ENCODE measurements at places on chromosomes 3 and 15.

GRCh38 chr3:63413523-63413922 lies 135.4 kb downstream of the SYNPR start:
- no peak for DNase-seq

GRCh38 chr15:96583671-96584070 lies 253.2 kb downstream of the NR2F2 start:
- no peak for DNase-seq

- no peak for DNase-seq
Measured at GRCh38 chr3:138367911-138368310, 19.5 kb downstream of the MRAS start.

DNA sequence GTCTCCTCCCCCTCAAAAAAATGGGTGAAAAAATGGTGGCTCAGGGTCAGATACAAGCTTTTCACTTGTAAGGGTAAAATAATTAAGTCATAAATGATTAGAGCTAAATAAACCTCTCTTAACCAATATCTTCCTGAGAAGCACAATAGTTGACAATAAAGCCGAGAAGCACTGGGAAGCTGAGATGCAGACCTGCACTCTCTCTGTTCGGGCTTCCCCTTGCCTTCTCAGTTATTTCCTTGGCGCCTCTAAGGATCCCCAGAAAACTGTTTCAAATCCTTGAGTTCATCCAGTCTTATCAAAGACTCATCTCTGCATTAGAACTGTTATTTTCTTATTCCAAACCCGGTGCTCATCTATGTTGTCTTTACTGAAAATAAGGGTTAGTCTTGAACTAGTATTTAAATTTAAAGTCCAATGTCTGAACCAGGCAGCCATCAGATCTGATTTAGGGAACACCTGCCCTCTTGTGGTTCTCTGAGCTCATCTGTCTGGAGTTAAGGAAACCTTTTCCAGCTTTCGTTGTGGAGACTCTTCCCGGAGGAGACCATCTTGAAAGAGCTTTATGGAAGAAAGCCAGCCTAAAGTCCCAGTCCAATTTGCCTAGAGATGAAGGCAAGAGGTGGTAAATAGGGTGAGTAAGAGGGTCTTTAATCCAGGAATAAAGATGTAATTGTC lies 256.4 kb upstream of the MCTP2 start:
- DNase-seq, result no peak

GRCh38 chr15:38905632-38906031 lies 341.0 kb upstream of the RASGRP1 start:
- DNase-seq, result no peak

- DNase-seq, result no peak
Measured at GRCh38 chr15:55515491-55515890, 7.5 kb upstream of the DNAAF4 start.

DNA sequence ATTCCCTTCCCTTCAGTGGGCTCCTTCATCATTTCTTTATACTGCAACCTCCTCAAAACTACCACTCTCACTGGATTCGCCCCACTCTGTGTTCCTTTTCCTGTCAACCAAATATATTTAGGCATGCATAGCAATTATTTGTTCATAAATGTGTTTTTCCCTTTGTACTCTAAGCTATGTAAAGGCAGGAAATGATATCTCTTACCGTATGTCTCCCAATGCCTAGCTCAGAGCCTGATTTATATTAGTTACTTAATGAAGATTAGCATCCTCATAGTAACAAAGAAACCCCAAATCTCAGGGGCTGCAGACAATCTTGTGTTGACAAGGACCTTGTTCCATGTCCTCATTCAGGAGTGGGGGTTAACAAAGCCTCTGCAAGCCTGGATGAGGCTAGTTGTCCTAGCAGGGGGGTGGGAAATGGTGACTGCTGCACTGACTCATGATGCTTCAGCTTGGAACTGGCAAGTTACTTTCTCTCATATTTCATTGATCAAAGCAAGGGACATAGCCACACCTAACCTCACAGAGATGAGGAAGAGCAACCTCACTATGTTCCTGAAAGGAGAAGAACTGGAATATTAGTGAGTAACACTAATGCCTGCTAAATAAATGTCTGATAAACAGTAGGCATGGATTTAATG lies 15.2 kb downstream of the PHLDB2 start:
- no peak for DNase-seq

- no peak for DNase-seq
Measured at GRCh38 chr3:113614402-113614801, 82.0 kb downstream of the USF3 start.

DNA sequence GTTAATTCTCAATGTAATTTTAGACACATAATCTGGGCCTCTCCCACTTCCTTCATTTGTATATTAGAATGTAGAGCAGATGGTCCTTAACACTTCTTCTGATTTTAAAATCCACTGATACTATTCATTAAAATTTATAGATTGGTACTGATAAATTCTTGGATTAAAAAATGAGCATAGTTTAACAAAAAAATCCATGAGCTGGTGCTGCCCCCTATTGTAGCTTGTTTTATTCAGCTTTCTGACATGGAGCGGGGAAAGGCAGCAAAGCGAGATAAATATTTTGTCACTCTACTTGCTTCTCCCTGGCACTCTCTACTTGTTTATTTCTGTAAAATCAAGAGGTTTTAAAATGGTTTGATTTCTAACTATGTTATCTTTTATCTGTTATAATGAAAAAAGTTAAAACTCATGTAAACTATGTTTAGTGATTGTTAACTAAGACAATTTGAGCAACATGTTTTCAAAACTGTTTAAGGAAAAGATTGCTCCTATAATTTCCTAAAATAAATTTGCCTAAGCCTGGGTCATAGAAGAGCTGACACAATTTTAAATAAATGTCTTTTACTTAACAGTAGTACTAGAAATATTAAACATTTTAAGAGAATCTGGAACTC lies 26.5 kb upstream of the PLOD2 start:
- DNase-seq, result no peak

GRCh38 chr3:9500108-9501050 lies 53.2 kb downstream of the LHFPL4 start:
- peak; percentile 94 for DNase-seq

DNA sequence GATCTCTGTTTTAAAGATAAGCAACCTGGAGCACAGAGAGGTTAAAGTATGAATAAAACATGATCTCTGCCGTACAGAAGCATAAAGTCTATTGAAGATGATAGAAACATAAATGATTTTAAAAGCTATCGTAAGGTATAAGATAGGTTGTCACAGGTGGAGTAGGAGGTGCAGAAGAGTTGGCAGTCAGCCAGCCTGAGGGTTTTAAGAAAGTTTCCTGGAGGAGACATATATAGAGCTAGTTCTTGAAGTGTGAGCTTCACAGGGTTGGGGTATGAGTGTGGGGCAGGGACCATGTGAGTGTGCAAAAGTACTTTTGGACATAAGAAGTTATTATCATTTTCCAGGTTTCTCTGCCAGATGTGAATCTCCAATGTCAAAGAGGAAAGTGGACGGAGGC lies 3.9 kb upstream of the FGF12 start:
- DNase-seq, result no peak

DNA sequence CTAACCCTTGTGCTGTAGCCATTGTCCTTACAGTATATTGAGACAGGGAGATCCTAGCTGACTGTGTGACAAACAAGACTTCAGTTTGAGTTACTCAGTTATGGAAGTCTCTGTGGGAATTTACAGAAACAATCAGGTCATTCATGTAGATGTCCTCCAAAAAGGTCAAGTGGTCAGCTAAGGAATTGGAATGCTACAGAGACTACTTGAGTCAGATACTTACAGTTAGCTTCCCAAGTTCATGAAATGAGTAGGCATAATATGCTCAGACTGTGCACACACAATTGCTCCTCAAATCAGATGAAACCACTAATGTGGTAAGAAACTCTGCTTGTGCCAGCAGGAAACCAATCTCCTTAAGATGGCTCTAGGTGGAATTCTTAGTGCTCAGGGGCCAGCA lies 985.7 kb downstream of the NSUN3 start:
- no peak for DNase-seq

DNA sequence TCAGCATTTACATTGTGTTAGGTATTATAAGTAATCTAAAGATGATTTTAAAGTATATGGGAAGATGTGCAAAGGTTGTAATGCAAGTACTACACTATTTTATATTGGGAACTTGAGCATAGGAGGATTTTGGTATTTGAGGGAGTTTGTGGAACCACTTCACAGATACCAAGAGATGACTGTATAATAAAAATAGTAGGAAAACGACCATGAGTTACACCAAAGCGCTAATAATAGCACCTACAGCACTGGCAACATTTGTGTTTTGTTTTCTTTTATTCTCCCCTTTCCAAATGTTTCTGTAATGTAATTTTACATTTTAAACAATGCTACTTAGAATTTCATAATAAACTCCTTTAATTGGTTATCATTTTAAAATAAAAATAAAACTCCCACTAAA lies 10.5 kb downstream of the CNBP start:
- no peak for DNase-seq

- DNase-seq, result peak; percentile 66
Measured at GRCh38 chr15:45635191-45635638, 386 bp downstream of the SQOR start.

GRCh38 chr3:172635588-172635987 lies 75.3 kb downstream of the NCEH1 start:
- DNase-seq, result no peak

GRCh38 chr15:55770806-55771205 lies 27.9 kb upstream of the PRTG start:
- DNase-seq, result no peak

DNA sequence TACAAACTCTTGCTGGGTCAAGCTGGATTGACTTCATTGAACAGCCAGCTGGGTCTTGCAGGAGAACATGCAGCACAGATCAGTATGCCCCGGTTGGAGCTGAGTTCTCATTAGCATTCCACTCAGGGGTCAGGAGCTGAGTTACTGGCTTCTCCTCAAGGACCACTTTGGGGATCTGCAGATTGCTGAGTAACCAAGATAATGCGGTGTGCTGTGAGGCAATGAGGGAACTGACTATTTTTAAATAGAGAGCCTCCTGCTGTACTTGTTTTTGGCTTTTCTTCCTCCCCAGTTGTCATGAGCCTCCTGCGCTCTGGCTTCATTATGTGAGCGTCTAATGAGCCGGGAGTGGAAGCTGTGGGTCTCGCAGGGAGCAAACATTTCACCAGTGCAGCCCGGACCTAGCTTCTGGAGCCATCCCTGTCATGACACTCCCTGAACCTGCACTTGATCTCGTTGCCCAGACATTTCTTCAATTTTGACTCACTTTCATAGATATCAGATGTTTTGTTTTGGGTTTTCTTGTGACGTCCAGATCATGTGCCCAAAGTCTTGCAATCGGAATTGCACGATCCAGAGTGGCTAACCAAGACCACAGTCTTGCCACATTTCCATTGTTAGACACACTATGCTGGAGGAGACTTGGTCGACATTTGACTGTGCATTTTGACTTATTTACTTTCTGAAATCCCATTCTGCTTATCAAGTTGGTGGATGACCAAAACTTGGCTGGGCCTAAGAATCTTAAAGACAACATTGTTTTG lies 327.2 kb downstream of the LRTM1 start:
- no peak for DNase-seq

DNA sequence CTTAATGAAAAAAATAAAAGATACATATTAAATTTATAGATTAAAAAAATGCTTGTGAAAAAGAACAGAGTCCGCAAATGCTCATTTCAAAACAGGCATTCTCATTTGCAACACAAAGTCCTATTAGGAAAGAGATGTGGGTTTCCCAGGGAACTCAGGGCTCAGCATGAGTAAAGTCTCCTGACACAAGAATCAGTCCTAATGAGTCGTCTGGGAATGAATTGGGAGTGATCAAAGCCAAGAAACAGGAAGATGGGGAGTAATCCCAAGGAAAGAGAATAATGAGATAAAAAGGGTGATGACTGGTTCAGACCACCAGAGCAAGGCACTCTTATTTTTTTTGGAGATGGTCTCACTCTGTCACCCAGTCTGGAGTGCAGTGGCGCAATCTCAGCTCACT lies 443.7 kb downstream of the NR2F2 start:
- DNase-seq, result no peak

GRCh38 chr3:194745422-194746184 lies 59.9 kb downstream of the FAM43A start:
- no peak for DNase-seq

- DNase-seq, result no peak
Measured at GRCh38 chr3:173096140-173096539, 44.9 kb downstream of the SPATA16 start.

GRCh38 chr3:69273896-69274295 lies 112.0 kb downstream of the FRMD4B start:
- DNase-seq, result no peak

DNA sequence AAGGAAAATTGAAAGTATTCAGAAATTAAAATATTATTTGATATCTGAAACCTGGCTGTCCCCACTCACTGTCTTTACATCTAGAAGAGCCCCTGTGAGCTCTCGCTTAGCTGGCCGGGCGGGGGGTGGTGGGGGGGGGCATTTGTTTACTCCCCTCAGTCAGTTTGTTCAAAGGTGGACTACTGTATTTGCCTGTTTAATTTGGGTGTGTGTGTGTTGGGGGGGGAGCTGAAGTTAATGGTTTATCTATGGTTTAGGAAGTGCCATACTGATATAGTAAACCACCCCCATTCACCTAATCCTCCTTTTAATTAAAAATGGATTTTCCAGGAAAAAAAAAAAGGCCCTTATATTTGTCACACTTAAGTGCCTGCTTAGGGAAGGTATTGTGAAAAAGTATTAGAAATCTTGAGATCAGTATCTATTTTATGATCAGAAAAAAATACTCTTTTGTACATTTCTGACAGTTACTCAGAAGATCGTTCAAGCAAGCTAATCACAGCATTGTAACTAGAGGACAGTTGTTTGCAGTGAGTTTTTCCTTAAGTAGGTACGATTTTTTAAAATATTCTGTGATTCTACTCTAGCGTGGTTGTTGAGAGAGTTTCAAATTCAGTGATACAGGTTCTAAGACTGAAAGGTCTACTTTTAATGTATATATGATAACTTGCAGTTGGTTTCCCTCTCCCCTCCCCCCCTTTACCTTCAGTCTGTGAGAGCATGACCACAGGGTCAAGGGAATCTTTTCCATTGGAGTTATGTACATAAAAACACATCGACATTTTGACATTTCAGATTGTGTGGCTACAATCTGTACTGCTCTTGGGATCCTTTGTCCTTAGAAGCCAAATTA lies 8.5 kb downstream of the NR2F2 start:
- DNase-seq, result peak; percentile 43

GRCh38 chr15:48415036-48415886 lies 84.0 kb downstream of the DUT start:
- DNase-seq, result no peak

- no peak for DNase-seq
Measured at GRCh38 chr3:4038351-4038750, 239.1 kb downstream of the LRRN1 start.

DNA sequence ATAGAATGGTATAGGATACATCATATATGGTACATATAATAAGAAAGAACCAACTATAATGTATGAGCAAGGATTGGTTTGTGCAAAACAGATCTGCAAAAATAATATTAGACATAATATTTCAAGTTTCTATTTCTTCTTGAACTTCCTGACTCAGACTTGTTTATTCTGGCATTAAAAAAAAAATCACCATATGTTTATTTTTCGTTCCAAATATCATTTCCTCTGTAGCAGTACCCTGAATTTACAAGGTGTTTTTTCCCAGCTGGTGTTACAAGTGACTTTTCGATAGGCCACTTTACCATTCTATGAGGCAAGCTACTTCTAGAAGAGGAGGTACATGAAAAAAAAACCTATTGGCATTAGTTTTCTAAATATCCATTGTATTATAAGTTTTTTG lies 785.0 kb downstream of the PDCD6IP start:
- DNase-seq, result no peak

GRCh38 chr15:28934645-28935044 lies 48.9 kb downstream of the APBA2 start:
- DNase-seq, result no peak

GRCh38 chr15:57415602-57416001 lies 39.3 kb downstream of the CGNL1 start:
- no peak for DNase-seq

Measured in ecto neural progenitor cell (in vitro differentiated cells).